GM04504 (cell line): ENCODE measurements at places on chromosomes 7 and 10.

- no peak for DNase-seq
Observed at GRCh38 chr10:60187691-60188090, 202.0 kb downstream of the ANK3 start.

DNA sequence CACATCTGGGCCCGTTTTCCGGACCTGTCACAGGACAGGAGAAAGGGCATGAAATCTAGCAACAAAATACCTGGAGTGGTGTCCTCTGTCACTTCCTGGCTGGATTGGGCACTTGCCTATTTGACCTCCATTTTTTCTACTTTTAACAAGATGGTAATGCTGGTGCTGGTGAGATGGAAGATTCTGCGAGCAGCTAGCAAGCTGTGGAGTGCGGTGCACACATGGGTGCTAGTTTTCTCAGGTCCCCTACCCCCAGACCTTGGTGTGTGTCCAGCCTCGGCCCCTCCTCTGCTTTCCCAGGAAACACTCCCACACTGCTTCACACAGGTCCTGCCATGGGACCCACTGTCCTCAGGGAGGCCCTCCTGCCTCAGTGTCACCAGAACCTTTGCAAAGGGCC is 87.7 kb downstream of the WDR11 start:
- no peak for DNase-seq

- DNase-seq, result no peak
Observed at GRCh38 chr10:97887399-97887798, 37.8 kb downstream of the GOLGA7B start.

- no peak for DNase-seq
Observed at GRCh38 chr10:48691812-48692528, 7.3 kb downstream of the WDFY4 start.

DNA sequence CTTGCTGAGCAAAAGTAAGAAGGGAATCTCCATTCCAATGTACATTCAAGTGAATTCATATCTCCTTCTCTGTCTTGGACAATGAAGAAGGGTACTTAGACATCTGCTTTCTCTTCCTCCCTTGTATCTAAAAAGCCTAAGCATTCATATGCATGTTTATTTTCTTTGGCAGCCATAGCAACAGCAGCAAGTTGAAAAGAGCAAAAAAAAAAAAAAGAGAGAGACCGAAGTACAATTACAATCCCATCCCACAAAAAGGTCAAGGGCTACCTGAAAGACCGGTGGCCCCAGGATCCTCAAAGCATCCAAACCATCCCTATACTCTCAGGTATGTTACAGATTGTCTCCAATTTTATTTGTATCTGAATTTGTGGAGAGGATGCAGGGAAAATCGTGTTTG is 4.1 kb downstream of the OR2F1 start:
- no peak for DNase-seq

DNA sequence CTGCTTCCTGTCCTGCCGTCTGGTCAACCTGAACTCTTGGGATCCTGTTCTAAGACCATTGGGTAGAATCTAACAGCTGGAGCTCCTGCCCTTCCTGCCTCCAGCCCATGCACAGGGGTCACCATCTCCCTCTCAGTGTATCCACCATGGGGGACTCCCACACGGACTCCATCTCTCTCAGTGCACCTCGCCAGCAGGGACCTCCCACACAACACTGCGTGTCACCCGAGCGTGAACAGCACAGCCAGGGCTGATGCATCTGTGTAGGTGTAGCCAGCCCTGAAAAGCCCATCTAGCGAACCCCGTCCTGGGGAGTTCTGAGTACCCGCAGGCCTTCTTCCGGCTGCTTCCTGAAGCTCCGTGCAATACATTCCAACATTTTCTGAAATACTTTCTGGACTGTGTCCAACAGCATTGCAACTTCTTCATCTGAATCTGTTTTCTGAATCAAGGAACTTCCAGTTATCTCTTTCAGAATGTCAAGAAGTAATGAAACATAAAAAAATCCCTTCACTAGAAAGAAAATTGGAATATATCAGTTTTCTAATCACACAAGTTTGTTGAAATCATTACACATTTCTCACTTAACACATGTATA is 52.5 kb downstream of the NCAPG2 start:
- no peak for DNase-seq

DNA sequence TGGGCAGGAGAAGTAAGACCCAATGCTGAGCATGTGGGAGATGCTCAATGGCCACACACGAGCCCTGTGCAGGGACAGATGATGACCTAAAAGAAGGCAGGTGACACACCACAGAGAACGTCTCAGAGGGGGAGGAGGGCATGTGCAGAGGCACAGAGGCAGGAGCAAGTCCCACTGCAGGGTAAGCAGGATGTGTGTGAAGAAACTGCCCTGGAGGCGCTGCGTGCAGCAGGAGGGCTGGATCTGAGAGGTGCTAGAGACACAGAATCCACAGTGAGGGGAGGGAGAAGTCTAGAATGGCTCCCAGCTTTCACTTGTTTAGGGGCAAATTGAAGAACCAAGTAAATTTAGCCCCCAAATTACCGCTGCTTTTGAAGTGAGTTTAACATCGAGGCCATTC is 14.9 kb downstream of the DYDC2 start:
- DNase-seq, result no peak

- DNase-seq, result peak; percentile 76
Observed at GRCh38 chr7:131109759-131110296, 217.8 kb upstream of the MKLN1 start.

- no peak for DNase-seq
Observed at GRCh38 chr10:69332278-69333010, 54.1 kb downstream of the HK1 start.

- no peak for DNase-seq
Observed at GRCh38 chr10:34017281-34017680, 682.8 kb upstream of the NRP1 start.

DNA sequence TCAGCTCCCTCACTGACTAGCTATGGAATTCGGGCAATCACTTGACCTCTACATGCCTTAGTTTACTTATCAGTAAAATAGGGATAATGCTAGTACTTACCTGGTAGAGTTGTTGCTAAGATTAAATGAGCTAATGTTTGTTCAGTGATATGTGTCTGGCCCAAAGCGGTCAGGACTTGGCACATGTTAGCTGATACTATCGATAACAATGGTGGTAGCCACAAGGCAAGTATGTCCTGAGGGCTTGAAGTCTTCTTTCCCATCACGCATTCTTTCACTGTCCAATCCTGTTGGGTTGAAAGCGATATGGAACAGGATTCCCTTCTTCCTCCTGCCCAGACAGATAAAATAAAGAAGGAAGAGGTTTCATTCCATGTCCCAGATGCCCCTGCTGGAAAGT is 25.5 kb upstream of the MXI1 start:
- DNase-seq, result no peak

DNA sequence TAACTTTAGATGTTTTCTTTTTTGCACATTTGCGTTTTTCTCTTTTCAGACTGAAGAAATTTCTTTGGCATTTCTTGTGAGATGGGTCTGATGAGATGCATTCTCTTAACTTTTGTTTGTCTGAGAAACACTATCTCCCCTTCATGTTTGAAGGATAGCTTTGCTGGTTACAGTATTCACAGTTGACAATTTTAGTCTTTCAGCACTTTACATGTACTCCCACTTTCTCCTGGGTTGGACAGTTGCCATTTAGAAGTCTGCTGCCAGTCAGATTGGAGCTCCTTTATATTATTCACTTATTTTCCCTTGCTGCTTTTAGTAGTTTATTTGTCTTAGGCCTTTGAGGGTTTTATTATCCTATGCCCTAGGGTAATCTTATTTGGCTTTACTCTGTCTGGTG is 67.3 kb upstream of the VOPP1 start:
- DNase-seq, result no peak

DNA sequence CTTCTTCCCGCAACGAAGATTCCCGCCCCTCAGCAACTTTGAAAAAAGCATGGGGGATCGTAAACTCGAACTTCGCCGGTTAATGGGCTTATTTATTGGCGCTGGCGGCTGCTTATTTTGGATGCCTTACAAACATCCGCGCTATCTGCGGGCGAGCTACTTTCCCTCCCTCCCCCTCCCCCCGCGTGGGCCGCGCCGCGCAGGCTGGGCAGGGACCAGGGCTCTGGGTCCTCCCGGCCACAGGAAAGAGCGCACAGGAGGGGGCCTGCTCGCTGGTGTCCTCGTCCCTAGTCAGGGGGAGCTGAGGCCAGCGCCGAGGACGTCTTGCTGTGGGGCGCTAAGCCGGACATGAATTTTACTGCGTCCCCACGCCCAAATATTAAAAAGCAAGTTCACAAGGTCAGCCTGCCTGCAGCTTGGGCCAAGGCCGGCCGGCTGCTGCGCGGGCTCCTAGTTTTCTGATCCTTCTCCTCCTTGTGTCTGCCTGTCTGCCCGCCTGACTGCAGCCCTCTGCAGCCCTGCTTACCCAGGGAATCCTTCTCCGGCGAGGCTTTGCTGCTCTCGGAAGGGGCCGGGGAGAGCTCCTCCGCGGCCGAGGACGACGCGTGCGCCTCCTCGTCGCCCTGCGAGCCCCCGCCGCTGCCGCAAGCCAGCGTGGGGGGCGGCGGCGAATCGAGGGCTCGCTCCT is 1.2 kb downstream of the HOXA10 start:
- peak; percentile 87 for DNase-seq

GRCh38 chr10:103569896-103570295 is 76.4 kb downstream of the NEURL1 start:
- DNase-seq, result no peak

DNA sequence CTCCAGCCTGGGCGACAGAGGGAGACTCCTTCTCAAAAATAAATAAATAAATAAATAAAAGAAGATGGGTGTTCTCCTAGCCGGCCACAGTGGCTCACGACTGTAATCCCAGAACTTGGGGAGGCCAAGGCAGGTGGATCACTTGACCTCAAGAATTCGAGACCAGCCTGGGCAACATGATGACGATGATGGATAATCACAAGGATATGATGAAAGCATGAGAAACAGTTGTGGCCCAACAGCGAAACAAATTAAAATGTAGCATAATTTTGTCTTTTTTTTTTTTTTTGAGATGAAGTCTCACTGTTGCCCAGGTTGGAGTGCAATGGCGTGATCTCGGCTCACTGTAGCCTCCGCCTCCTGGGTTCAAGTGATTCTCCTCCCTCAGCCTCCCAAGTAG is 12.9 kb downstream of the ZNF786 start:
- DNase-seq, result no peak

GRCh38 chr7:66847879-66848790 is 72.9 kb upstream of the TMEM248 start:
- DNase-seq, result peak; percentile 15

DNA sequence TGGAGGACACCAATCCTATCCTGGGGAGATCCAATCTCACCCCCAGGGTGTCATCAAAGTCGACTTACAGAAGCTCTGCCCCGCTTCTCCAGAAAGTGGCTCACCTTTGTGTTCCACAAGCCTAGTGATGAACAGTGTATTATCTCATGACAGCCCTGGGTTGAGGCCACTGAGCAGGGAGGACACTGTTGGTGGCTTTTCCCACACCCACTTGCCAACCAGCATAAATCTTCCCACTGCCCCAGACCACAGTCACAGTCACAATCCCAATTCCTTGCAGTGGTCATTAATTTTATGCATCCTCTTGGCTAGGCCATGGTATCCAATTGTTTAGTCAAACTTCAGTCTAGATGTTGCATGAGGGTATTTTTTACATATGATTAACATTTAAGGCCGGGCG is 18.4 kb downstream of the TNS3 start:
- DNase-seq, result no peak

DNA sequence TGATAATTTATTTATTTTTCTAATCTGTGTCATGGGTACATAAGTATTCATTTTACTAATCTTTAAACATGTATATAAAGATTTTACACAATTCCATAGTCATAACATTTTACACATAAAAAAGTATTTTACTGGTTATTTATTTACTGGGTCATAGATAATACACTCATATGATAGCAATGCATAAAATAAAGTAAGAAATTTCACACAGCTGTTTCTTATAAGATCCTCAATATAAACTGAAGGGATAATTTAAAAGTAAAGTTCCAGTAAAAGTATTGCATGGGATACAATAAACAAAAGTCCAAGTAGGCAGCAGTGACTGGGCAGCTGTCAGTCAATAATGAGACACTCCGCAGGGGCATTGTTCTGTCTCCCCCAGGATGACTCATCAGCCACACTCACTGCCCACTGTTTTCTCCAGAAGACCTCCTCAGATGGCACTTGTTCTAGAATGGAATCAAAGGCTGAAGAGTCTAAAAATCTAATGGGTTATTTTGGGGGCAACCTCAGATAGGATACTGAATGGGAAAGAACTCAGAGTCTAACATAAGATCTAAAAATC is 32.7 kb downstream of the DPY19L1 start:
- no peak for DNase-seq

GRCh38 chr10:73625004-73625883 is 16.0 kb downstream of the MYOZ1 start:
- DNase-seq, result no peak

- DNase-seq, result no peak
Observed at GRCh38 chr10:43057231-43057711, 19.6 kb upstream of the RET start.

DNA sequence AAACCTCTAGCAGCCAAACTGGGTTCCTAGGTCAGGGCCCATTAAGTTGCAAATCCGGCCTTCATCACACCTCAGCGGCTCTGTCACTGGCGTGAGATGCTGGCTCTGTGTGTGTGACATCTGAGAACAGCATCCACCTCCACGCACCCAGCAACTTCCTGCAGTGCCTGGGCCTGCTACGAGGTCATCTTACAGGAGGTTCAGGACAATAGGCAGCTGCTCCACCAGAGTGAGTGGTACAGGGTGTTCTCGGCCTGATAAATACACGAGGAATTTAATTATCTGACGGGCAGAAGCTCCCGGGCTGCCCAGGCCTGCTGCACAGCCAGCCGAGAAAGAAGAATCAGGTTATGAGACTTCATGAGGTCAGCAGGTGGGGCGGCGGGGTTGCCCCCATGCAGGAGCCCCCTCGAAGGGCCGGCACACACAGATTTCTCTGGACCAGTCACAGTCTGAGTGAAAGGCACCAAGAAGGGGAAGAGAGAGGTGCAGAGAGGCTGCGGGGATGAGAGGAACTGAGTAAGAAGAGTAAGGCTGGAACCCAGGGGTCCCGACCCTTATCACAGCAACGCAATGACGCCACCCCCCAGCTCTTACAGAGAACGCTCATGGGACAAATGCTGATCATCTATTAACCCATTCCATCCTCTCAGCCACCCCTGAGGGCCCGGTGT is 49.3 kb downstream of the CALML3 start:
- DNase-seq, result no peak

- no peak for DNase-seq
Observed at GRCh38 chr10:3510741-3511140, 274.3 kb downstream of the KLF6 start.

- DNase-seq, result no peak
Observed at GRCh38 chr7:143436325-143436946, 6.8 kb upstream of the TAS2R60 start.

GRCh38 chr10:95247200-95247880 is 43.5 kb downstream of the PDLIM1 start:
- no peak for DNase-seq

- DNase-seq, result no peak
Observed at GRCh38 chr10:127197154-127197432, 702 bp upstream of the INSYN2A start.

GRCh38 chr7:24434972-24435371 is 138.3 kb upstream of the PALS2 start:
- DNase-seq, result no peak
